ENCODE measurements at places on chromosomes 1 and 21. TPM values are rescaled to one million over a fixed set of nuclear protein-coding genes. Genes with fewer than 3 reads are reported as not detected.

MYBPH gene
- total RNA-seq = 1.4 TPM

NECTIN4 gene
- total RNA-seq = not detected

CFAP141 gene
- total RNA-seq = not detected

PTPN22 gene
- not detected for total RNA-seq

KRTAP10-7 gene
- total RNA-seq = not detected

FGR gene
- not detected for total RNA-seq

FCGR3A gene
- not detected for total RNA-seq

CYP4A11 gene
- not detected for total RNA-seq

CRNN gene
- not detected for total RNA-seq

NBPF6 gene
- not detected for total RNA-seq

WDR4 gene
- total RNA-seq = 8.1 TPM

C1orf226 gene
- total RNA-seq = 7.3 TPM

GJA9 gene
- total RNA-seq = not detected

IL20 gene
- not detected for total RNA-seq

NCAM2 gene
- total RNA-seq = 0.45 TPM

DNA sequence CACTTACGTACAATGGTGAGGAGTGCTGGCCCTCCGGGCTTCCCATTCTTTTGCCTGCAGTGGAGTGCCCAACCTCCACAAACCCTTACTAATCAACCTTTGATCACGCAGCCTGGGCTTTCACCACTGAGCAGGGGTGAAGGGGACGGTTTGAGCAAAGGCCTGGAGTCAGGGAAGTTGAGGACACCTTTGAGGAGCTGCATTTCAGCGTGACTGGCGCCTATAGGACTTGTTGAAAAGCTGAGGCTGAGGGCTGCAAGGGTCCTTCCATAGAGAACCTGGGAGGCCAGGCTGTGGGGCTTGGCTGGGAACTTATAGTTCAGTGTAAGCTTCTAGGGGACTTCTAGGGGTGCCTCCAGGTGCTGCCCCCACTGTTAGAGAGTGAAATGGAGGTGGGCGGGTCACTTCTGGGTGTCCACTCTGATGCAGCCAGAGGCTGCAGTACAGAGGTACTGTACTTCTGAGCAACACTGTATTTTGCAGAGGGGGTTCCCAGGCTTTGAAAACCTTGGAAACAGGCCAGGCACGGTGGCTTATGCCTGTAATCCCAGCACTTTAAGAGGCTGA is 9.8 kb downstream of the SYTL1 start:
- no peak for DNase-seq

- DNase-seq = no peak
These were observed 99.2 kb upstream of the MROH9 start for GRCh38 chr1:170836141-170836540.

- DNase-seq = no peak
These were observed 48.4 kb upstream of the RUNX3 start for GRCh38 chr1:24978383-24979032.

DNA sequence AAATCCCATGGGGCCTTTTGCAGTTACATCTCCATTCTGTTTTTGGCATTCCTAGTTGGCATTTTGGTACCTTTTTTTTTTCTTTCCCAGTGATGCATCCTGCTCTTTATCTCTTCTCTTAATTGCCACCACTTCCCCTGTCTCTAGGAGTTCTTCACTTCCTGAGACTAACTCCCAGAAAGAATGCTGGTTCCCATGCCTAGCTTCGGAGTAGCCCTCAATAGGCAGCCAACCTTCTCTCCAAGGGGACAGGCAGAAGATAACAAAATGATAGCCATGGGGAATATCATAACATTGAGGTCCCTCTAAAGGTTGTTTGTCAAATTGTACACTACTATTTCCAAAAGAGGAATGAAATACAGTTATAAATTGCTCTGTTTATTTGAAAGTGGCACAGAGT is 150.6 kb upstream of the UBE2U start:
- DNase-seq = no peak

DNA sequence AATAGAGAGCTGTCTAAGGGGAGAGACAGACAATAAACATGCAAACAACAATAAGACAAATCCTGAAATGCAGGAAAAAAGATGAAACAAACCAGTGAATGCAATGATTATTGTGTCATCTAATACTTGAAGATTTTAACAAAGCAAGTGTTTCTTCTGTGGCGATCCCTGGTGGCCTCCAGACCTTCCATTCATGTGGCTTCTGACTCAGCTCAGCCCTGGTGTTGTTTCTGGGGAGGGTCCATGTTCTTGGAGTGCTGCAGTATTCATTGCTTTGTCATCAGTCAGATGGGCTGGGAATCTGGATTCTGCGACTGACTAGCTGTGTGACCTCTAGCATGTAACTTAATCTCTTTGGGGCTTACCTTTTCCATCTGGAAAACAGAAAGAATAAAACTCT is 1.5 kb upstream of the C2CD4D start:
- no peak for DNase-seq

GRCh38 chr21:44695641-44696040 is 1.3 kb upstream of the KRTAP10-12 start:
- no peak for DNase-seq

GRCh38 chr21:26883768-26884167 is 38.6 kb upstream of the ADAMTS1 start:
- peak; percentile 39 for DNase-seq

GRCh38 chr21:36698385-36698980 is 432 bp upstream of the SIM2 start:
- DNase-seq = peak; percentile 46

- no peak for DNase-seq
These were observed 10.2 kb downstream of the USP24 start for GRCh38 chr1:55204997-55205396.

DNA sequence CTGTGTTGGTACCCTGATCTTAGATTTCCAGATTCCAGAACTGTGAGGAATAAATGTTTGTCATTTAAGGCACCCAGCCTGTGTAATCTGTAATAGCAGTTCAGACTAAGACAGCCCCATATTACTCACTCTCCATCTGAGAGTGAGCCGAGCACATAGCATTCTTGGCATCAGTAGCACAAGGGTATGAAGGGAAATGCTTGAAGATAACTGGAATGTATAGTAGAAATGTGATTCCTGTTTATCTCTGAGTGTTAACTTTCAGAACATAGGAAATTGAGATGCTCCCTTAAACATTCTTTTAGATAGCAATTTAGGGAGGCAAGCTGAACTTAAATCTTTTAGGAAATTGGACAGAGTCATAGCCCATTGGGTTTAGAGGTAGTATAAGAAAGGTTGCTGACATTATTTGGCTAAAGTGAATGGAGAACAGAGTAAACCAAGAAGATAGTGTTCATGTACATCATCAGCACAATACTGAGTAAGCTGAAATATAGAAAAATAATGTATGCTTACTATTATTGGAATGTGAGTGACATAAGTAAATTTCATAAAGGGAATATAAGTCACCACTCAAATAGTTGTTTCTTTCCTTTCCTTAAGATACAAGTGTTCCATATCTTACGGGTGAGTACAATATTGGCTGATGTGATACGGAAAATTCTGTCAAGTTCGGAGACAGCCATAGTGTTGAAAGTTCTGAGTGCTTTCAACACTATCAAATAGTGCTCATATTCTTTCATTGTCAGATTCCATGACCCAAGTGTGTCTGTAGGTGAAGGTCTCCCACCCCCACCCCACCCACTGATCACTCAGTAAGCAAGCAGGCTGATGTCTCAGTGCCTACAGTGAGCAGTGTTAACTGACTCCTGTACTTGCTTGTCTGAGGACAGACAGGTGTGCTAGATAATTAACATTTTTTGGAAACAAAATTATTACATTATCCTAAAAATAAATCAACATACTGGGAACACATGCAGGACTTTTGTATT is 73.7 kb downstream of the LRRC8D start:
- DNase-seq = peak; percentile 17

DNA sequence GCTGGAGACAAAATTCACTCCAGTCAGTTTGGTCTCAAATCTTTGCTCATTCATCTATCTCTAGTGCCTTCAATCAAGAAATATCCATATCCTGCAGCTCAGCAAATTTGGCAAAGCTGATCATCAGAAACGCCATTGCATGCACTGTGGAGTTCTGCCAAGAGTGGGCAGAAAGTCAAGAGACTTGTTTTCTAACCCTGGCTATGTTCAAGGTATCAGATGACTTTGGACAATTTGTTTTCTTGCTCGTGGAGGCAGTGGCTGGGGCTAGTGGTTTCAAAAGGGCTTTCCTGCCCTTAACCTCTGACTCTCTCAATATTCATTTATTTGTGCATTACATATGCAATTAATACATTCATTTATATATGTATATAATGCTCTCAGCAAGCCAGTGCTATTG is 12.8 kb upstream of the LRRC52 start:
- DNase-seq = no peak

DNA sequence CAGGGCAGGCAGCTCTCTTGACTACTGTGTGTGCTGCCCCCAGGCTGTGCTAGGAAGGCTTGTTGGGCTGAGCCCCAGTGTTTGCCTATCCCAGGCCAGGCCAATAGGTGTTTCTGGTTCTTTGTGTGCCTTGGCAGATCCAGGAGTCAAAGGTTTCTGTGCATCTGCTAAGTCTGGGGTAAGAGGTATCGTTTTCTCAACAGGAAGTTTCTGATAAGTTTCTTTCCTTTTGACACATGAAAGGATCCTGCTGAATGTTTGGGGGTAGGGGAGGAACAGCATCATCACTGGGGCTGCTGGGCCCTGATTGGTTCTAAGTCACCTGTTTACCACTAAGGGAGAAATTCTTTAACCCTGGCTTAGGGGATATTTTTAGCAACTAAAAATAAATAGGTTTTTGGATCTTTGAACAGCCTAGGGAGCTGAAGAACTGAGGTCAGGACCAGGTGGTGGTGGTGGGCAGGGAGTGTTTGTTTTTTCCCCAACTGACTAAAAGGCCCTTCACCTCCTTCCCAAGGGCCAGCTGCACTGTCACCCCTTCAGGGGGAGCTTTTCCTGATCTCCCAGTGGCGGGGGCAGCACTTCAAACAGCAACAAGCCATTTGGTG is 85.1 kb downstream of the KCNN3 start:
- peak; percentile 14 for DNase-seq

- peak; percentile 22 for DNase-seq
These were observed 16.6 kb downstream of the C21orf91 start for GRCh38 chr21:17802572-17802971.

DNA sequence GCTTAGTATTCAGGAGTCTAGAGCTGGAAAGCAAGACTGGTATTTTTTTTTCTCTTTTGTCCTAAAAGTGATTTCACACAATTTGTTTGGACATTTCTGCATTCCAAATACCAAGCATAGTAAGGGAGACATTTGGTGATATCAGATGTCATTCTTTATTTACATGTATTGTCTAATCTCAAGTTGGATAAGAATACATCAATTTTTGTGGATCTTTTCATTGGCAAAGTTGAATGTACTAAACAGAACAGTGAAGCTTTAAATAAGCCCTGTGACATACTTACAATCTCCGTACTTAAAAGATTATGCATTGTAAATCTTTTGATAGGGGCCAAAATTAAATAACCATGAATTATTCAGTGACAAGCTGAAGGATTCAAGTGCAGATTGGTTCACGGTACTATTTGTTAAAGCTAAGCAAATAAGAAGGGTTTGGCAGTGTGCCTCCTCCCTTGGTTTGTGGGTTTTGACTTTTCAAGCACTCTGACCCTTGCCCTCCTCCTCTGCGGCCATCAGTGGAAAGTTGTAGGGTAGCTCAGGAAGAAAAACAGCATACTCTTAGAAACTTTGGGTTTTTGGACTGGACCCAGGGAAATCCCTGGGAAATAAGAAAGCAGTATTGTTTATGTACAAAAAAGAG is 663.7 kb downstream of the ADGRL2 start:
- peak; percentile 40 for DNase-seq

GRCh38 chr1:162305969-162306368 is 70.7 kb downstream of the SPATA46 start:
- no peak for DNase-seq

DNA sequence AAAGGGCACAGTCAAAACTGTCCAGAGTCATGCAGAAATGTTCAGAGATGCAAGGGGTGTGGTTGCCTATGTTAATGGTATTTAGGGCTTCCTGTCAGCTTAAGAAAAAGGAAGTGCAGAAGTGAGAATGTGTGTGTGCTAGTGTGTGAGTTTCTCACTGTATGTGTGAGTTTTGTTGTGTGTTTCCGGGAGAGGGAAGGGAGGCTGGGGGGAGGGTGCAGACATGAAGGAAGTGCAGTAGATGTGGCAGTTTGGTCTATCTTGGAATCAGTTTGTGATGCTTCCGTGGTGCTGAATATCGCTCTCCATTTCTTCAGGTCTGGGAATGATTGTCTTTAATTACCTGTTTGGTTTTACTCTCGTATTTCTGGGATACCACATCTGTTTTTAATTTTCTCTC is 16.5 kb upstream of the ATP6V1G3 start:
- DNase-seq = no peak

- DNase-seq = no peak
These were observed 74.9 kb downstream of the DNAH14 start for GRCh38 chr1:225004396-225004795.

- no peak for DNase-seq
These were observed 339.5 kb upstream of the C1orf87 start for GRCh38 chr1:60413091-60413490.

GRCh38 chr1:193309936-193310475 is 123.6 kb upstream of the B3GALT2 start:
- DNase-seq = no peak

GRCh38 chr1:203177036-203177405 is 1.4 kb upstream of the MYBPH start:
- DNase-seq = no peak

- DNase-seq = no peak
These were observed 41.1 kb downstream of the KCNJ15 start for GRCh38 chr21:38297871-38298270.

- no peak for DNase-seq
These were observed 187.8 kb upstream of the COA6 start for GRCh38 chr1:234185438-234185837.

DNA sequence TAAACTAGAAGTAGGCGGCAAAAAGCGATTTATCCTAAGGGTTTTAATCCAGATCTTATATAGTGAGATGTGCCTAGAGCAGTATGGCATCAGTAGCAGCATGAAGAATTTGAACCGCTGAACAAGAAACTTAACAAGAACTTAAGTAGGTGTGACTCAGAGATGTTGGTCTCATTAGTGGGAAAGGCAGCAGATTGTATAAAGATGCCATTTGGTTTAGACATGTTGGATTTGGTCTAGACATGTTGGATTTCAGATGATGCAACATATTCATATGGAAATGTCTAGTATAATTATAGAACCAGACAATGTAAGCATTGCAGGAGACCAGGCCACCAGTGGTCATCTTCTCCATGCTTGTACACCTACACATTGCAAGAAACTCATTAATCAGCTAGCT is 42.1 kb upstream of the ZP4 start:
- DNase-seq = no peak

- DNase-seq = peak; percentile 25
These were observed 551 bp downstream of the ZRANB2 start for GRCh38 chr1:71080230-71080738.

DNA sequence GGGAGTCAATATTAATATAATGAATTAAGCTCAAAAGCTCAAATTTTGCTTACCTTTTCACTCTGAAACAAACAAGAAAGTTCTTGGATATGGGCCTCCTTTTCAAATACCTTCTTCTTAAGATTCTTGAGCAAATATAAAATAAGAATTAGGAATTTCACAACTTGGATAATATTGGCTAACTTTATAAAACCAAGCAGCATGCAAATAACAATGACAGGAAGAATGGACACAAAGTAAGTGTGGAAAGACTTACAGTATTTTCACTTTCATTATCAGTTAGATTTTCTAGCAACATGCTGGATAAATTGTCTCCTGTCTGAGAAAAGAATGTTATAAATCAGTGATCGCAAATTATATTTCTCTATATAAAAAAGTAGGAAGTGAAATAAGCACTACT is 13.2 kb downstream of the ODF2L start:
- DNase-seq = no peak

GRCh38 chr1:40645118-40645680 is 20.3 kb downstream of the RIMS3 start:
- DNase-seq = no peak

- DNase-seq = no peak
These were observed 22.9 kb upstream of the PKN2 start for GRCh38 chr1:88661188-88661587.
